ENCODE measurements at places on chromosomes 5 and 9.

- peak; percentile 97 for DNase-seq
These were observed 604.5 kb upstream of the KLF4 start for GRCh38 chr9:108093773-108094675.

- no peak for DNase-seq
These were observed 33.7 kb downstream of the CENPP start for GRCh38 chr9:92359394-92359995.

DNA sequence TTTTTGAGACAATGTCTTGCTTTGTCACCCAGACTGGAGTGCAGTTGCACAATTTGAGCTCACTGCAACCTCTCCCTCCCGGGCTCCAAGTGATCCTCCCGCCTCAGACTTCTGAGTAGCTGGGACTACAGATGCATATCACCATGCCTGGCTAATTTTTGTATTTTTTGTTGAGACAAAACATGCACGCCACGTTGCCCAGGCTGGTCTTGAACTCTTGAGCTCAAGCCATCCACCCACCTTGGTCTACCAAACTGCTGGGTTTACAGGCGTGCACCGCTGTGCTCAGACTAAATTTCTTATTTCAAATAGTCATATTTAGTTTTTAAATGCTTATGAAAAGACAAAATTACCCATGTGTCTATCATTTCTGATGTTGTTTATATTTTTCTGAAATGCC lies 2324.1 kb downstream of the MAT2B start:
- no peak for DNase-seq

DNA sequence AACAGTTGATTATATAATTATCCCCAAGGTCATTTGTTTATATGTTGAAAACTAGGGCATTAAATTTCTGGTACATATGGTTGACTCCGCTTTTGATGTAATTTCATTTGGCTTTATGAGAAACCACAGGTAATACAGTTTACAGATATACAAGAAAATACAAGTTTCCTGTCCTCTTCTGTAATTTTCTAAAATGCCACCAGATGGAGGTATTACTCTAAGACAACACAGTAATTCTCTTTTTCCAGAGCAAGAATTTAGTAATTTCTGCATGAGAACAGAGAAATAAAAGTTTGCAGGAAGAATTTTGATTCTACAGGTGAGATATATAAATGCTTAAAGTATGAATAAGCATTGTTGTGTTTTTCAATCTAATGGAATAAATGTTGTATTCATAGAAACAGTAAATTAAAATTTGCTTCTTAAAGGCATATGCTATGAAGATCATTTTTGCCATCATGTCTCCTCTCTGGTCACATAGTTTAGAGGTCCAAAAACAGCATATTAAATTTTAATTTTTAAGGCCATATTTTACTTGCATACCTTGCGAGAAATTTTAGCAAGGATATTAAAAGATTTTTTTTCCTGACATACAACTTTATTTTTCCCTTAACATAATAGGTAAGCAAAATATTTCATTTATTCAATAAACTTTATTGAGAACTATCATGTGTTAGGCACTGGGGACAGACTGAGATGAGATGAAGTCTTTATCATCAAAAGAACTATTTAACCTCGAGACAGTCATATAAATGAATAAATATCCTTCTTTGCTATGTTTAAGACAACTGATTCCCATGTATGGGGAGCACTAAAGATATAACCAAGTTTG lies 22.7 kb downstream of the CHD1 start:
- DNase-seq: peak; percentile 67

- no peak for DNase-seq
These were observed 387.7 kb downstream of the TLR4 start for GRCh38 chr9:118091711-118092500.

DNA sequence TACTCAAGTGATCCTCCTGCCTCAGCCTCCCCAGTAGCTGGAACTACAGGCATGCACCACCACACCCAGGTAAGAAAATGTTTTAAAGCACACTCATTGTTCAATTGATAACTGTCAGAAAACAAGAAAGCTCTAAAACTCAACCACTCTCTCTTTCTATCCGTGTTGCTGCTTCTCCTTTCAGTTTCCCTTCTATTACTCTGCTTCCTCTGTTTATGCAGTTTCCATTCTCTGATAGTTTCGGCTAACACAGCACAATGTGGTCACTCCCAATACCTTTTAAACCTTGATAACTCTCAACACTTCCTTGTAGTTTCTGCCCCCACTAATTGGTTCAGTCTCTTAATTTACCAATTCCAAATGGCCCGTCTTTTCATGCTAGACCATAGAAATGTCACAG lies 59.2 kb upstream of the NR4A3 start:
- DNase-seq: no peak

DNA sequence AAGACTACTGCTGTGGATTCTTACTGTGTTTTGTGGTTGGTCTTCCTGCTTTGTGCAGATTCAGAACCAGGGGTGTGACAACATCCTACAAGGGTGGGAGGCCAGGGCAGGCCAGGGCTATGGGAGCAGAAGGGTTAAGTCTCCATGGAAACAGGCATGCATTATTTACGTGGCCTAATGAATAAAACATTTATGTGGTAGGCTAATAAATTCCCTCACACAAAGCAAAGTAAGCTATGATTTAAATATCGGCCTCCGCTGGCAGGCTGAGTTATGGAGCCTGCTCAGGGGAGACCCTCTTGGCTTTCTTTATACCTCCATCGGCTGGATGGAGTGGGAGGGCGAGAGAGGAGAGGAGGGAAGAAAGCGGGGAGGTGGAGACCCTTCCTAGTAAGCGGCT lies 230.3 kb upstream of the MVB12B start:
- DNase-seq: no peak

GRCh38 chr9:136133191-136133958 lies 14.7 kb upstream of the TMEM250 start:
- DNase-seq: peak; percentile 58

- DNase-seq: no peak
These were observed 68.0 kb upstream of the CLINT1 start for GRCh38 chr5:157926977-157927376.

GRCh38 chr5:107272954-107273353 lies 397.8 kb downstream of the EFNA5 start:
- DNase-seq: no peak

- no peak for DNase-seq
These were observed 26.2 kb upstream of the ACOT12 start for GRCh38 chr5:81420039-81420667.

DNA sequence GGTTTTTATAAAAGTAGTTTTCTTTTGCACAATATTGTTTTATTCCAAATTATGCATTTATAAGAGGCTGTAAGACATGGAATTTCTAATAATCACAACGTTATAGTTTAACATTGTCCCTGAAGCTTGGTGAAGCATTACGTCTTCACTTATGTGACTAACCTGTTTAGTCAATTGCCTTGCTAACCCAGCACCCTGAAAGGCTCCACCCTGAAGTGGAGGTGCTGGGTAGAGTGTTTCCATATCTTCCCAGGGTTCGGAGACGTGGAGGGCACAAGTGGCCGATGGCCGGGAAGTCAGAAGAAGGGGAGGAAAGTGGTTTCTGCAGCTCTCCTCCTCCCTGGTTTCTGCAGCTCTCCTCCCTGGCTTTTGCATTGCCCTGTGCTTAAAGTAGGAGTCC lies 83.4 kb downstream of the TRIO start:
- DNase-seq: no peak

GRCh38 chr9:38232895-38233294 lies 159.6 kb upstream of the ALDH1B1 start:
- DNase-seq: no peak

GRCh38 chr9:7186175-7186574 lies 428.4 kb downstream of the KDM4C start:
- peak; percentile 75 for DNase-seq

DNA sequence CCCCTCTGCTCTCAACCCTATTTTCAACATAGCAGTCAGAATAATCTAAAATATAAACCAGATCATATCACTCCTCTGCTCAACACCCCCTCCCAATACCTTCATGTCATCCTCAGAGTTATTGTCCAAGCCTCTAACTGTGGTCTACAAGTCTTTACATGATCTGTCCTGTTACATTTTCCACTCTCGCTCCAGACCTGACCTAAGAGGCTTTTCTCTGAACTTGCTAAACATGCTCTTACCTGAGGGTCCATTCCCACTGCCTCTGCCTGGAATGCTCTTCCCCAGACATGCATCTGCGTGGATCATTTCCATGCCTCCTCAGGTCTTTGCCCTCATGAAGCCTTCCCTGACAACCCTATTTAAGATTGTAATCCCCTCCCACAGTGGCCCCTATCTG lies 12.0 kb downstream of the NIPSNAP3B start:
- DNase-seq: no peak

- DNase-seq: no peak
These were observed 263.7 kb downstream of the RASEF start for GRCh38 chr9:82799286-82799685.

GRCh38 chr5:180782748-180783147 lies 19.9 kb downstream of the MGAT1 start:
- DNase-seq: peak; percentile 28

DNA sequence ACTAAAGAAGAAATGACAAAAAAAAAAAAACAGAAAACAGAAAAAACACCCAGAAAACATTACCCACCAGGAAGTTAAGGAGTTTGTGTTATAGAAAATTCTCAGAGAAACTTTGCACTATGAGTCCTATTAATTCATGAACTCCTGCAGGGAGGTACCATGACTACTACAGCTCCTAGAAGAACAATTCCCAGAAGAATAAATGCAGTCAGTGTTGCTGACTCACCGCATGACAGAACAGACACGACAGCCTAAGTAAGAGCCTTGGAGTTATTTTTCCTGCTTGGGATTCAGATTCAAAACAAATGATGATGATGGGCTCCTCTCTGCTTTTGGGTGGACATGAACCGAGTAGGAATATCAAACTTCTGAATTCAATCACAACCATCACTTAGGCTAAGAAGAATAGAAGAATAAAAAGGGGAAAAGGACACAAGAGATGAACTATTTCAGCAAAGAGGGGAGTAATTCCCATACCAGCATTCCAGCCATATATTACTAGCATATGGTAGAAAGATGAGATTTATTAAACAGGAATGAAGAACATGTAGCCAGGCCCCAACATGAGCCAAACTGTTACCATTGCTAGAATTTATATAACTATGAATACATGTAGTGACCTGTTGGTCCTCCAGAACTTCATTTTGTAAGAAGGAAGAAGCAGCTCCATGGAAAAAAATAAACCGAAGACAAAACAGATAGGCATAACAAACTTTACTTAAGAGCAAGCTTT lies 209.6 kb upstream of the PDE4D start:
- no peak for DNase-seq

GRCh38 chr5:172322028-172322965 lies 38.7 kb upstream of the UBTD2 start:
- no peak for DNase-seq

- no peak for DNase-seq
These were observed 128.2 kb upstream of the SLC44A1 start for GRCh38 chr9:105116052-105116868.

DNA sequence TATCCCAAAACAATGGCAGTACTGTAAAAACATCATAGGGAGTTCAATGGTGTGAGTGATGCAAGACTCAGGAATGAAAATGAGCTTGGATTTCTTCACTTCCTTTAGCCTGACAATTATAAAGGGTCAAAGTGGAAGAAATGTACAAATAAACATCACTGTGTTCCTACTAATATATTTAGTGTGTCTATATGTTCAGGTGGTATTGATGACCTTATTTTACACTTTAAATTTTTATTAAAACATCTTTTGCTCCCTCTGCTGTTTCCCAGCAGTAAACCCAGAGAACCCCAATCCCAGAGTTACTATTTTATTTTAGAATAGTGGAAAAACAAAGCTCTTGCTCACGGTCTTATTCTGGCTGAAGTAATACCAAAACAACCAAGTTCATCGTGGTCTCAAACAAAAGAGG lies 2.0 kb downstream of the LOX start:
- DNase-seq: no peak

- DNase-seq: no peak
These were observed 214.1 kb downstream of the SMARCA2 start for GRCh38 chr9:2229109-2229721.

GRCh38 chr9:133737071-133737773 lies 930 bp downstream of the SARDH start:
- DNase-seq: no peak

DNA sequence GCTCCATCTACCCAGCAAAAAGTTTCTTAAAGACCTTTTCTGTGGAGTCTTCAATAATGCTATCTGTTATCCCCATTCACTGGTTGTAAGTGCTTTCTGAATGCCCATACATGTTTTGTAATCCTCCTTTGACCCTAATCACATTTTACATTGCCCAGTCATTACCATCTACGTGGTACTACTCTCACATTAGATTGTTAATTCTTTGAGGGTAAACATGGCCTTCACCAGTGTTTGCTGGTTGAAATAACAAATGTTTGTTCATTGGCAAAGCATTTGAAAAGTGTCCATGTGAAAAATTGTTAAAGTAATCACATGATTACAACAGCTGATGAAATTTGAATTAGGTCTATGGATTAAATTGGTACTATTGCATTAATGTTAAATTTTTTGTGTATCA lies 31.8 kb downstream of the MEGF10 start:
- DNase-seq: no peak

DNA sequence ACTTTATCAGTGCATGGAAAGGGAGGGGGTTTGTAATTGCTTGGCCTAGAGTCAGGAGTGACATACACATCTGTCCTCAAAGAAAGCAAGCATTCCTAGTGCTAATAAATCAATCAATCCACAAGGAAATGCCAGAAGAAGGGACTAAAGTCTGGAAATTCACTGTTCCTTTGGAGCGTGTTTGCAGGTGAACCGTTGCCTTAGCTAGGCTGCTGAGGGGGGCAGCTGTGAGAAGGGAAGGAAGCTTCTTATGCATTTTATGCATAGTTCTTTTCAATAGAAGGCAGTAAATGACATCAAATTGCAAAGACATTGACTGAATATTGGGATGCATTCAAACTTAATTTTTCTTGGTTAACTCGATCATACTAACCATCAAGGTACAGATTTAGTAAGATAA lies 1092.5 kb upstream of the SEMA6A start:
- no peak for DNase-seq

GRCh38 chr9:133793471-133793870 lies 55.3 kb upstream of the SARDH start:
- DNase-seq: no peak

DNA sequence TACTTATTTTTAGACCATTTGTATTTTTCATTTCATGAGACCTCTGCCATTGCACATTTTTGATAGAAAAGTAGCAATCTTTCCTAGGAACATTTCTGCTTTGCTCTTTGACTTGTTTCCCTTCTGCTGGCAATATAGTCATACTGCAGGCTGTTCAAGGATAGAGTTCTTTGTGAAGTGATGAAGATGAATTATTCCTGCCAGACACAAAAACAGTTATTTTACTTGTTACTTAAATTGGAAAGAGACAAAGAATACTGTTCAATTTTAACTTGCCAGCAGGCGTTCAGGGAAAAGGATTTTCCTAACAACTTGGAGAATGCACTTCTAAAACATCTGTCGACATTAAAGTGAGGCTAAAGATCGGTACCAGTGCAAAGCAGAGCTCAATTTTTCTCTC lies 251.7 kb upstream of the ACTBL2 start:
- no peak for DNase-seq

- DNase-seq: peak; percentile 86
These were observed 34.5 kb downstream of the TSTD2 start for GRCh38 chr9:97598461-97599288.

GRCh38 chr9:88954066-88954465 lies 37.2 kb upstream of the S1PR3 start:
- DNase-seq: no peak

GRCh38 chr9:24932785-24933184 lies 387.1 kb upstream of the IZUMO3 start:
- DNase-seq: no peak

Data from erythroblast (primary cell).